ENCODE measurements at places on chromosomes 16 and 17.

GRCh38 chr16:53465606-53466280, 31.5 kb downstream of the RBL2 start:
- peak; percentile 75 for DNase-seq

DNA sequence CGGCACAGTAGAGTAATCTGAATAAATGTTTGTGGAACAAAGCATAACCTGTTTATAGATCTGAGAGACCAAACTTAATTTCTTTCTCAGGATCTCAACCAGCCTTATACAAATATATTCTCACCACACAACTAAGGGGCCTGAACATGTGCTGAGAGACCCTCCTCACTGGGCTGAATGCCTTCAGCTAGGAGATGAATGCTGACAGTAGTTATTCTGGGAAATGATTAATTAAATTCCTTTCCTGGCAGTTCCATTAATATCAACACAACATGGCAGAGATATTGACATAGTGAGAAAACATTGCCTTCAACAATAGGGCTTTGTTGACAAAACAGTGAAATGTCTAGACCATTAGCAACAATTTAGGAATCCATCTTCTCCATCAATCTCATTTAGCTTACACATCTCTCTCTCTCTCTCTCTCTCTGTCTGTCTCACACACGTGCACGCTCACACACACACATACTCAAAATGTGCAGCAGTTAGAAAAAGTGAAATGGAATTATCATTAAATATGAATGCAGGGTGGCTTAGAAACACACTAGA, 780.8 kb upstream of the CDH8 start:
- DNase-seq, result no peak

- no peak for DNase-seq
Measured at GRCh38 chr17:4845118-4845517, 12.0 kb downstream of the MINK1 start.

DNA sequence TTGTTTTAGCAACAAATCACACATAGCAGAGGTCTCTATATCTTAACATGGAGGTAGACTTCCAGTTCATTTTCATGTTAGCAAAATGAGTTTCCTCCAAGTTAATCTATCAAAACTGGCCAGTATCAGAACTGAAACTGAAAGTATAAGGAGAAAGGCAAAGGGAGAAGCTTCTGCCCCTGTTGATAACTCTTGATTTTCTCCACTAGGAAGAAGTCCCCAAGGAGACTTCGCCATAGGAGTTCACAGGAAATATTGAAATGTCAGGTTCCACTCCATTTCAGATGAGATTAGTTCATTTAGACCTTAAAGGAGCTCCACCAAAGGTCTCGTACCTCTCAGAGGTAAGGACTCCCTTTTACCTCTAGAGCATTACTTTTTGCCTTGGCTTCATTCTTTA, 1.2 kb upstream of the OGFOD3 start:
- DNase-seq, result no peak

GRCh38 chr17:27602721-27603420, 28.1 kb upstream of the LGALS9 start:
- DNase-seq, result peak; percentile 40

DNA sequence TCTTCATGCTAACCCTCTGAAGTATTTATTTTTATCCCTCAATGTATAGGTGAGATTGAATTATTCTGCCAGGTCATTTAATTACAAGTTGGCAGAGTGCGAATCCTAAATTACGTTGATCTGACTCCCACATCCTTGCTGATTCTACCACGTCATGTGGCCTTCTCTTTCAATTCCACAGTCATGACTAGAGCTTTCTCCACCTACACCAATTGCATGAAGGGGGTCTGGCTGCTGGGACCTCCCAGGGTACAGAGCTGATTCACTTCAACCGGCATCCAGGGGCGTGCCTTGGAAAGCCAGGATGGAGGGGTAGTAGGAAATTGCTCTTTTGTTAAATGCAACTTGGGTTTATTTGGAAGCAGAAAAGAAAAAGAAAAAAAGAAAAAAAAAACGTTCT, 41.1 kb upstream of the CDH13 start:
- DNase-seq, result no peak

DNA sequence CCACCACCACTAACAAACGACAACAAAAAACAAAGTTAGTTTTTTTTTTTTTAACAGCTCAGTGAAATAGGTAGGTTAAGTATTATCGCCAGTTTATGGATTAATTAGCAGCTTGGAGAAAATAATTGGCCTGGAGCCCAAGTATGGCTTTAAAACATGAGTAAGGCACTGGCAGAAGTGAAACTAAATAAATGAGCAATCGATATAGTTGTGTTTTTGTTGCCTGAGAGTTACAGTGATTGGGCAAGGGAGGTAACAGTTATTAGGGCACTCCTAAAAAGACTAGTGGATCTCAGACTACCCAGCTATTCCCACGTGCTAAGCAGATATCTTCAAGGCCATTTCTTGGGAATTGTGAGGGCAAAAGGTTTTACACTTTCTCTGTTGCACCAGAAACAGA, 2.4 kb downstream of the MLKL start:
- DNase-seq, result peak; percentile 16

DNA sequence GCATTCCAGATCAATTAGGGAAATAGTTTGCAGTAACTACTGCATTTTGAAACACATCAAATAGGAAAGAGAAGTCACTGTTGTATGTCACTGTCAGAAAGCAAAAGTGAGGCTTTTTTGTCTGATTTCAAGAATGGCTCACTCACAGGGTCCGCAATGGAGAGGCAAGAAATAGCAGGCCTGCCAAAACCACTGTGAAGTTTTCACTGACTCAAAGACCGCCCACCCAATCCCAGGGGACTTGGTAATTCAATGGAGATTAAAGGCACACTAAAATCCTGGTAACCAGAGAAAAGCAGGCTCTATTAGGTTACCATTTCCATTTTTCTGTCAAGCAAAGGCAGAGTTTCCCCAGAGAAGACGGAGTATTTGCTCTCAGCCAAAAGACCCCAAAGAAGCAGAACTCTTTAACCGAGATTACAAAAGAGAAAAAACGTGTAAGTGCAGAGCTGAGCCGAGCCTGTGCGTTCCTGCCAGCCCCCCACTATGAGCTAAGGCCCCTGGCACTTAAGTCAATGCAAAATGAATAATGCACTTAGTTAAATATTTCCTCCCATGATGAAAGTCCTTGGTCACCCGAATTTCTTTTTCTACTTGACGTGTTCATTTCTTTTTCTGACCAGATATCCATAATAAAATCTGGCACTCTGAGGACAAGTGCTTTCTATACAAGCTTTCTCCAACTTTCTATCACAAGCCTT, 57.0 kb downstream of the FOXL1 start:
- DNase-seq, result no peak

GRCh38 chr17:51461578-51462004, 201.2 kb downstream of the UTP18 start:
- peak; percentile 24 for DNase-seq

DNA sequence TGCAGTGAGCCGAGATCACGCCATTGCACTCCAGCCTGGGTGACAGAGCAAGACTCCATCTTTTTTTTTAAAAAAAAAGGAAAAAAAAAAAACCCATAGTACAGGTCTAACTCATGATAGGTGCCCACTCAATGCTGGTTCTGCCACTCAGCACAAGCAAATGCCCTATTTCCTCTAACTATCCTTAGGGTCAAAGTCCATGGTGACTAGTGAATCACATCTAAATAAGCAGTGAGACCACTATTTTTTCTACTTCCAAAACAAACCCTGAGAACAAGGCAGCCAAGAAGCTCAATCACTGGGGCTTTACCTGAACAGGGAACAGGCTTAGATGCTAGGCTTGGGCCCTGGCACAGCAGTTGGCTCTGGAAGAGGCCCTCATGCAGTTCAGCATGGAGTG, 3.4 kb downstream of the BLTP2 start:
- DNase-seq, result no peak
